ENCODE measurements at places on chromosomes 12 and 14.

GRCh38 chr14:84482256-84483071 is 1047.5 kb upstream of the FLRT2 start:
- no peak for DNase-seq

- no peak for DNase-seq
Measured at GRCh38 chr12:26252946-26253345, 57.6 kb downstream of the SSPN start.

DNA sequence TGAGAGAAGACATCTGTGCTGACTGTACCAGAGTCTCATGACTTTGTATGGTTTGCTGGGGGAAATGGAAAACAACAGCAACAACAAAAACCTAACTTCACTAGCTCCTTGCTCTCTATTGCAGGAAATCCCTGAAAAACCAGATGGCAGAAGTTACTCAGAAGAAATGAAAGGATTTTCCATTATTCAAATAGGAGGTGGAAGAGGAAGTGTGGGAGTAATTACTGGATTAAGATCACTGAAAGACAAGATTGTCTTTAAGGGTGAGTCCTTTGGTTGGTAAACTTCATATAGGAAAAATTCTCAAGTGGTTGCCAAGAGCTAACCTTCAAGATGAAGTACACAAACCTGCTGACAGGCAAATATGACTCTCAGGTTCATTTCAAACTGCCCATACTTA is 391.9 kb upstream of the ATP2B1 start:
- no peak for DNase-seq

DNA sequence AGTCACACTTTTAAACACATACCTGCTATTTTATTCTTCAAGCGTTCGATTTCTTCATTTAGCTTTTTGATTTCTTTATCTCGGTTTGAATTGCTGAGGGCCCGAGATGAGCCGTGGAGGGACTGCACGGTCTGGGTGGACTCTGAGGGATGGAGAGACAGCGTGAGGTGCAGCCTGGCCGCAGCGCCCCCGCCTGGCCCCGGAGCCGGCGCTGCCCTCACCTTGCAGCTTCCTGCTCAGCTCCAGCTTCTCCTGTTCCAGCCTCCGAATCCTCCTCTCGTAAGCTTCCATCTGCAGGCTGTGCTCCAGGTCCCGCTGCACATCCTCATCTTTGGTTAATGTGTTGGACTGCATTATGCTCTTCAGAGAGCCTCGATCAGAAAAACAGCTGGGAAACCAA is 53.2 kb downstream of the AMN start:
- no peak for DNase-seq

DNA sequence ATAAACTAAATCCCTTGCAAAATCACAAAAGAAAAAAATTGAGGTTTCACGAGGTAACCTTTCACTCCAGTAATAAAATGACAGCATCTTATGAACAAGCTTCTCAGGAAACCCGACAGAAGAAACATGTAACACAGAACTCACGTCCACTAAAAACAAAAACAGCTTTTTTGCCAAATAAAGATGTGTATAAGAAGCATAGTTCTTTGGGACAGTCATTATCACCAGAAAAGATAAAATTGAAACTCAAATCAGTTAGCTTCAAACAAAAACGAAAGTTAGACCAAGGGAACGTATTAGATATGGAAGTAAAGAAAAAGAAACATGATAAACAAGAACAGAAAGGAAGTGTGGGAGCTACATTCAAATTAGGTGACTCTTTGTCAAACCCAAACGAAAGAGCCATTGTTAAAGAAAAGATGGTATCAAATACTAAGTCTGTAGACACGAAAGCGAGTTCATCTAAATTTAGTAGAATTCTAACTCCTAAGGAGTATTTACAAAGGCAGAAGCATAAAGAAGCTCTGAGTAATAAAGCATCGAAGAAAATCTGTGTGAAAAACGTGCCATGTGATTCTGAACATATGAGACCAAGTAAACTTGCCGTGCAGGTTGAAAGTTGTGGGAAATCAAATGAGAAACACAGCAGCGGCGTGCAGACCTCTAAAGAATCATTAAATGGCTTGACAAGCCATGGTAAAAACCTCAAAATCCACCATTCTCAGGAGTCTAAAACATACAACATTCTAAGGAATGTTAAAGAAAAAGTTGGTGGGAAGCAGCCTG is 25.8 kb downstream of the RESF1 start:
- no peak for DNase-seq
